ENCODE measurements at places on chromosomes 2 and 18. TPM values are rescaled to one million over a fixed set of nuclear protein-coding genes. Genes with fewer than 3 reads are reported as not detected.

The HOXD1 gene
- 3.7 TPM for total RNA-seq

The TMEM178A gene
- total RNA-seq: not detected

The KIDINS220 gene
- total RNA-seq: 31.3 TPM

The MOCOS gene
- total RNA-seq: 5.3 TPM

The ERFE gene
- 1.3 TPM for total RNA-seq

Measured in mammary microvascular endothelial cell (primary cell).